Astrocyte of the cerebellum (primary cell): ENCODE measurements at places on chromosomes 3 and 15.
A peak's percentile ranks its signal among the peaks of the same experiment; 100 is the strongest.

DNA sequence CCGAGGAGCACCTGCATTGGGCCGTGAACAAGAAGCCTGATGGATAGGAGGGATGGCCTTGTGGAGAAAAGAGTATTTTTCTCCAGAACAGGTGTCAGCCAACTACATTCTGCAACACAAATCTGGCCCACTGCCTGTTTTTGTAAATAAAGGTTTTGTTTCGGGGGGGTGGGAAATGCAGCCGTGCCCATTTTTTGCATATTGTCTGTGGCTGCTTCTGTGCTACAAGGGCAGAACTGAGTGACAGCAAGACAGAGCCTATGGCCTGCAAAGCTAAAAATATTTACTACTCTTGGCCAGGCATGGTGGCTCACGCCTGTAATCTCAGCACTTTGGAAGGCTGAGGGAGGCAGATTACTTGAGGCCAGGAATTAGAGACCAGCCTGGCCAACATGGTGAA is 95.9 kb upstream of the AKAP13 start:
- no peak for DNase-seq

DNA sequence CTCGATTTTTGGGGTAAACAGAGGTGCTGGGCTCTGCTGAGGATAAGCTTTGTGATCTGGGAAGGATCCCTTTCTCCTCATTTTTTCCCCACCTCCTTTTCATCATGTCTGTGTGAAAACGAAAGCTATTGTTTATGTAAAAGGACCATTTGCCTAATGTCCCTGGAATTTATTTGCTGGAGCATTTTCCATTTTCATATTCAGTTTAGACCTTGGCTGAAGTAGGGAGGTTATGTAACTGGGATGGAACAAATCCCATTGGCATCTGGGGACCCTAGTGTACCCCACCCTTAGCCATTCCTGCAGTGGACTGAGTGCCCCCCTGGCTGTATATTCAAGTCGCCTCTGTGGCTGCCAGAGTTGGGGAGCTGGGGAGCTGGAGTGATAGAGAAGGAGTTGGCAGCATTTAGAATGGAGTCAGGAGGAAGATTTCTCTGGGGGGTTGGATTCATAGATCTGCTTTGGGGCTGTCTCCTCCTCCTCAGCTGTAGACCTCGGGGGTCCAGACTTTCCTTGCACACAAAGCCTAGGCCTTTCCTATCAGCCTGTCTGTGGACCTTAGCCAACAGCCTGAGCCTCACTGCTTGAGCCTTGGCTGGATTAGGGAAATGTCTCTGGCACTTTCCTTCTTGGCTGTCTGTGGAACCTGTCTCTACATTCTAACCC is 270.4 kb upstream of the CTDSPL start:
- no peak for DNase-seq

DNA sequence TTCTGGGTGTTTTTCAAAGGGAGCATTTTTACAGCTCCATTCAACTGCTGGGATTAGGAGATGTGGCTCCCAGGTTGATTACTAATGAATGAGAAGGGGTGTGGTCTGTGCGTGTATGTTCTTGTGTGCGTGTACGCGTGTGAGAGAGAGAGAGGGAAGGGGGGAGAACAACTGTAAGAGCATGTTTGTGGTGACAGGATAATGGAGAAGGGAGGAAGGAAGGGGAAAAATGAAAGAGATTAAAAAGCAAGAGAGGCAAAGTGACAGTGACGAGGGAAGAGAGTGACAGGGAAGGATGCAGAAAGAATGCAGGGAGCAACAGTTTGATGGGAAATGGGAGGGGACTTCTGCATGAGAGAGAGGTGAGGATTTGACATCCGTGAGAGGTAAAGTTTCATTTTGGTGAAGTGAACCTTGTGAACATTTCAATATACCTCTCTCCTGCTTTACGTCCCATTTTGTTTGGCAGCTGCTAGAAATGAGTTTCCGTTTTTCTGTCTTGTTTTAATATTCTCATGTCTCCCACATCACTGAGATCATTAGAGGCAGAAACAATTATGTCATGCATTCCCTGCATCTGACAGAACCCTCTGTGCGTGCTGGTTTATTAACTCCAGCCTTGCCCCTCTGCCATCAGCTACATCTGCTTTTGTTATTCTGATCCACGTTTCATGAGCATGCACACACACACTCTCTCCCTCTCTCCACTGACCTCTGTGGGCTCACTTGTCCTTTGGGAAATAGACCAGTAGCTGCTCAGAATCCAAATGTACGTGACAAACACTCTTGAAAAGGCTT is 161.6 kb downstream of the GAP43 start:
- no peak for DNase-seq

- DNase-seq: no peak
These were observed at the start of gene CA12 for GRCh38 chr15:63381301-63382204. TSS of gene CA12 (minus strand) at chr15:63381846. CDS start at chr15:63381720, 126 bp downstream.

- DNase-seq: no peak
These were observed 264.9 kb downstream of the EBLN2 start for GRCh38 chr3:73326396-73326795.

- peak; percentile 46 for DNase-seq
These were observed 26.3 kb downstream of the DPH6 start for GRCh38 chr15:35519541-35520149.

- peak; percentile 6 for DNase-seq
These were observed 267 bp upstream of the CFAP92 start for GRCh38 chr3:128994173-128994512.

GRCh38 chr15:99477791-99478471 is 87.9 kb upstream of the MEF2A start:
- no peak for DNase-seq

GRCh38 chr15:80489030-80489594 is 84.9 kb downstream of the ARNT2 start:
- no peak for DNase-seq

- DNase-seq: no peak
These were observed 75.2 kb upstream of the MYZAP start for GRCh38 chr15:57516327-57517029.

DNA sequence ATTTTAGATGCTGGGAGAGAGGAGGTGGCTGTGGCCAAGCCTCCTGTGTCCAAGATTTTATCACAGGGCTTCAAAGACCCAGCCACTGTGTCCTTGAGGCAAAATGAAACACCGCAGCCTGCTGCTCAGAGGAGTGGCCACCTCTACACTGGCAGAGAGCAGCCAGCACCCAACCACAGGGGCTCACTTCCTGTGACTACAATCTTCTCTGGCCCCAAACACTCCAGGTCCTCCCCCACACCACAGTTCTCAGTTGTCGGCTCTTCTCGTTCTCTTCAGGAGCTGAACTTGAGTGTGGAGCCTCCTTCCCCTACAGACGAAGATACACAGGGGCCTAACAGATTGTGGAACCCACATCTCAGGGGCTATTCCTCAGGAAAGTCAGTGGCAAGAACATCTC is 45.6 kb downstream of the CDAN1 start:
- no peak for DNase-seq

DNA sequence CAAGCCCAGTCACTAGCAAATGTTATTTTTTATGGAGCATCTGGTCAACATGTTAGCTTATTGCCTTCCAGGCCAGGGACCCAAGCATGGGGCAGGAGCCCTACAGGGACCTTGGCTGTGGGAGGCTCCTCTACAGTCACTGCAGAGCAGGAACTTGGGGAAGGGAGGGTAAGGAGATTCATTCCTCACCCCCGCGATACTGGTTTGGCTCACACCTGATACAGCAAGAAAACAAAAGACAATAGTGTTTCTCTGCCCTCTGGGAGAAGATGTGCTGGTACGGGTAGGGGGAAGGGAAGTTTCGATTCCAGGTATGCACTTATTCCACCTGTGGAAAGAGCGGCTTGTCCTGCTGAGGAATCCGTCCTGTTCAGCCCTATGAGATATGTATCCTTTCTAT is 77.6 kb downstream of the SLC12A8 start:
- no peak for DNase-seq

GRCh38 chr15:58233341-58233740 is 95.2 kb downstream of the AQP9 start:
- no peak for DNase-seq

- DNase-seq: no peak
These were observed 435.3 kb downstream of the TUSC7 start for GRCh38 chr3:117144853-117145252.

GRCh38 chr15:70580958-70581357 is 182.4 kb downstream of the UACA start:
- DNase-seq: no peak

DNA sequence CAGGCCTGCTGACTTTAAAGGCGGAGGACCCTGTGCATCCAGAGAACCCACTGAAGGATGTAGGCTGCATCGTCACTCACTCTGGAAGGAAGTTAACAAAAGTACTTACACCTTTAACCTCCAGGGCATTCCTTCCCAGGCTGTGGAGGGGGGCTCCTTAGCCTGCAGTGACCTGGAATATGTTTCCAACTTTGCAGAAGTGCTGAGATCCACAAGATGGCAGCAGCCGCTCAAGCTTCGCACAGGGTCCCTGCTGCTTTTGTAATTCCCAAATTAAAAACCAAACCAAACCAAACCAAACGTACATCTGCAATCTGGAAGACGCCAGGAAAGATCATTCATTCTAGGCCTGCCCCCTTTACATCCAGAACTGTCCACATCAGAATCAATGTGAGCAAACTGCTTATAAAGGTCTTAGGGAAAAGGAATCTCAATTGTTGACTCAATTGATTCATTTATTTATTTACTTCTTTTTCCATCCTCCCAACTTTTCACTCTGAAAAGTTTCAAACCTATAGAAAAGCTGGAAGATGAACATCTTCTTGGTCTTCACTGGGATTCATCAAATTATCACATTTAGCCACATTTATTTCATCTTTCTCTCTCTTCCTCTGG is 70.5 kb upstream of the KLHL25 start:
- DNase-seq: peak; percentile 28

DNA sequence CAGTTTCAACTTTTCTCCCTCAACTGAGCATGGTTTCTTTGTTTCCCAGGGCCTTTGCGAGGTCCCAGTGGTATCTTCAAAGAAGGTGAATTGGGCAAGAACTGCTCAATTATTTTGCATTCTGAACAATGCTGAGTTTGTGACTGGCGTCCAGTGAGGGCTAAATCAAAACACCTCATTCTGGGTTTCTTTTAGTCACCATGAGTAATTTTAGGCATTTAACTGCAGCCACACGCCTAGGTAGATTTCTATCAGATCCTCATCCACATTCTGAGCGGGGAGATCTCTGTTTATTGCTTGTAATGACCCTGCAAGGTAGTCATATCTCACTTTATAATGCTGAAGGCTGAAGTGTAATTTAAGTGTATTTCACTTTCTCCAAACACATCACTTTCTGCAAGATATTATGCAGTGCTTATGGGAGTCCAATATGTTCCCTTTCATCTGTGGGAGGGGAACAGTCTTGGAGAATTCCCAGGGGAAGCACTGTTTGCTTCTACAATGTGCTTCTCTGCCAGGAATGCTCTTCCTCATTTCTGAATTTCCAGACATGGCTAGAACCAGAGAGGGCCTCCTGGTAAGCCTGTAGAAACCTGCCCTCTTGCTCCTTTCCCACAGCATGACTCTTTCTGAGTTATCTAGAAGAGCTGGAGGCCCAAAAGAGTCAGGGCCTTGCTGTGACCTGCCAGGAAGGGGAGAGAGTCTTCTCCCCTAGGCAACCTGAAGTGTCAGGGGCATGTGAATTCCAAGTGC is 91.7 kb downstream of the FRMD4B start:
- DNase-seq: no peak
